Common myeloid progenitor, CD34-positive (primary cell): ENCODE measurements at places on chromosomes 12 and 14.

DNA sequence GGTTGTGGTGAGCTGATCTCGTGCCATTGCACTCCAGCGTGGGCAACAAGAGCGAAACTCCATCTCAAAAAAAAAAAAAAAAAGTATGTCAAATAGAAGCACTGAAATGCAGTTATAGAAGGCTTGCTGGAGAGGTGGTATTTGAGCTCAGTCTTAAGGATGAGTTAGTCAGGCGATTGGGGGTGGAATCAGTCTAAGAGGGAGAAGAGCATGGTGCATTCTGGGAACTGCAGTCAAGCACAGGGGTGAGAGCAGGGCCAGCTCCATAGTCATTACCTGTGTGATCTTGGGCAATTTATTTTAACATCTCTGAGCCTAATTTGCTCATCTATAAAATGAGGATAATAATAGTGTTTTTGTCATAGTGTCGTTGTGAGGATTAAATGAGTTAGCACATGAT lies 5.9 kb upstream of the GNB3 start:
- no peak for DNase-seq

DNA sequence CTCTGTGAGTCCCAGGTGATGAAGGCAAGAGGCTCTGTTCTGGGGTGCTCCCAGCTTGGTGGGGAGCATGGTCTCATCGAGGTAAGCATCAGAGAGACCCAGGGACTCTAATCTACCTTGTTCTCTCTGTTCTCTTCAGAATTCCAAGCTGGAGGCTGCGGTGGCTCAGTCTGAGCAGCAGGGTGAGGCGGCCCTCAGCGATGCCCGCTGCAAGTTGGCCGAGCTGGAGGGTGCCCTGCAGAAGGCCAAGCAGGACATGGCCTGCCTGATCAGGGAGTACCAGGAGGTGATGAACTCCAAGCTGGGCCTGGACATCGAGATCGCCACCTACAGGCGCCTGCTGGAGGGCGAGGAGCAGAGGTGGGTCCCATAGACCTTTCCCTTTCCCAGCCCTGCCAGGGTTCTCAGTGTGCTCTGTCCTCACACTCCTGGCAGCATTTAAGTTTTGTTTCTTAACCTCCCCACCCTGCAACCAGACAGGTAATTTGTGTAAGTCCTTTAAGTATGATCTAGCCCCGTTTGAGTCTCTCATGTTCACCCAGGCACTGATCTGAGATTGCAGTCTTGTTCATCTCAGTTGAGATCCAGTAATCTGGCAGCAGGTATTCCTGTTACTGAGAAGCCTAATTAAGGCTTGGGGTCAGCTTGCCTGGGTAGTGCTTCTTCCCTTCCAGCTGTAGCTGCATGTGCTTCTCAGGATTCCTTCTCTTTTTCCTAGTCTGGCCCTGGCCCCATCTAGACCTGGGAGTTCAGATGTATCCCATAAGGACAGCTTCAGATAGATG lies 14.8 kb upstream of the KRT81 start:
- no peak for DNase-seq

DNA sequence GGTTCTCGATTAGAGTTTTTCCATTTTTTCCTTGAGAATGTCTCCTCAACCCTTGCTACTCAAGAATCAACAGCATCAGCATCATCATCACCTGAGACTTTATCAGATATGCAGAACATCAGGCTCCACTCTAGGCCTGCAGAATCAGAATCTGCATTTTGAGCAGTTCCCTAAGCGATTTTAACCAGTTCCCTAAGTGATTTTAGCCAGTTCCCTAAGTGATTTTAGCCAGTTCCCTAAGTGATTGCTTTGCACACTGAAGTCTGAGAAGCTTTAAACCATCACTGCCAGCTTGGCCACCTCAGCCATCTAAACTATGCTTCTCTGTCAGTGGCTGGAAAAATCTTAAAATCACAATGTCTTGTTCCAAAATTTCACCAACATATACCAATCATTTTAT lies 29.4 kb upstream of the SLC38A1 start:
- no peak for DNase-seq

- DNase-seq: no peak
Measured at GRCh38 chr14:78401866-78402265, 231.7 kb downstream of the NRXN3 start.

DNA sequence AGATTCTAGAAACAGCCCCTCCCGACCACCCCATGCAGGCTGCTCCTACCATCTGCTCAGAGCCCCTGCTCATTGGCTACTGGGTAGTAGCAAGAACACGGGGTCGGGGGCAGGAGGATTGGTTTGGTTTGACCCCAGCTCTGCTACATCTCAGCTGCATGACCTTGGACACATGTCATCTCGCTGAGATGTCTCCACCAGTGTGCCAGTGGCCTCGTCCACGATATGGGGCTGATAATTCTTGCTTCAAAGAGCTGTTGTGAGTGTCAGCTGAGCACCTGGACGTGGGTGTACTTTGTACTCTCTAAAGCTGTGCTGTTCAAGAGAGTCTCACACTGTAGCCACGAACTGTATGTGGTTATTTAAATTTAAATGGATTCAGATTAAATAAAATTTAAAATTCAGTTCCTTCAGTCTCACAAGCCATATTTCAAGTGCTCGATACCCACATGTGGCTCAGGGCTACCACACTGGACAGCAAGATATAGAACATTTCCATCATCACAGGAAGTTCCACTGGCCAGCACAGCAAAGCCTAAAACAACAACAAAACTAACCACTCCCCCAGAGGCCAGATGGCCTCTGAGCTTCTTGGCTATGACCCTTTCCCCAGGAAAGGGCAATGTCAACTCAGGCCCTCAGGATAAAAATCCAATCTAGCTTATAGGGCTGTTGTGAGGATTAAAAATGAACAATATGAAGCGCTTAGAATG lies 18.6 kb downstream of the LTBP2 start:
- DNase-seq: no peak

GRCh38 chr12:48019639-48020265 lies 15.5 kb upstream of the COL2A1 start:
- DNase-seq: no peak

DNA sequence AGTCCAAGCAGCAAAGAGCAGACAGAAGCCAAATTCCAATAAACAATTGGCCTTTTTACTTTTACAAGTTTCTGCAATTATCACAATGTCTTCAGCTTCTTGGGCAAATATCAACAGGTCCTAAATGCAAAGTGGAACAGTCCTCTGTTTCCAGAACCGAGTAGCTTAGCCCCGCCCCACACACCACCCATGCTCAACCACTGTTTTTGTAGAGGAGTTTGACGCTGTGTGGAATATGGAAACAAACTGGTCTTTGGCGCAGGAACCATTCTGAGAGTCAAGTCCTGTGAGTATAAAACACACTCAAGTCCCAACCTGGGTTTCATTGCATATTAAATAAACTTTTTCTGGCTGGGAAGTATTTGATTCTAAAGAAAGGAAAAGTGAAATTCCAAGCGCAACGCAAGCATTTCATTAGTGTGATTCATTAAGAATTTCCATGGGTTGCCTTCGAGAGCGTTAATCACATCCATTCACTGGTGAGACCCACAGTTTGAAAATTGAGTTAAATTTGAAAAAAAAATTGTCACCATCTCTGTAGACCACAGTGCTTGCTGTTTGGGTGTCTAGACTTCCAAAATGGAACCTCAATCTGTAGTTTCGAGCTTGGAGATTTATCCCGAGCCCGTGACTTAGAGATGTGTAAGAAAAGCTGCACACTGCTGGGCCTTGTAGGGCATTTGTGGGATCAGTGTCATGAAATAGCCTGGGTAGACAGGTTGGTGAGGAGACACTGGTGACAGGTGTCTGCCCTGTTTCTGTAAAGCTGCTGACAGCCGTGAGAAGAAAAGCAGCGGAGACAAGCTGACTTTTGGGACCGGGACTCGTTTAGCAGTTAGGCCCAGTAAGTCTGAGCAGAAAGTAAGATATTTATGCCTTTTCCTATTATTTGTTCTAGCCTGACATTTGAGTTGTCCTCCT lies 96.1 kb downstream of the DAD1 start:
- DNase-seq: no peak
